ENCODE measurements at places on chromosomes 4 and X. TPM values are rescaled to one million over a fixed set of nuclear protein-coding genes. Genes with fewer than 3 reads are reported as not detected.
A peak's percentile ranks its signal among the peaks of the same experiment; 100 is the strongest.

DNA sequence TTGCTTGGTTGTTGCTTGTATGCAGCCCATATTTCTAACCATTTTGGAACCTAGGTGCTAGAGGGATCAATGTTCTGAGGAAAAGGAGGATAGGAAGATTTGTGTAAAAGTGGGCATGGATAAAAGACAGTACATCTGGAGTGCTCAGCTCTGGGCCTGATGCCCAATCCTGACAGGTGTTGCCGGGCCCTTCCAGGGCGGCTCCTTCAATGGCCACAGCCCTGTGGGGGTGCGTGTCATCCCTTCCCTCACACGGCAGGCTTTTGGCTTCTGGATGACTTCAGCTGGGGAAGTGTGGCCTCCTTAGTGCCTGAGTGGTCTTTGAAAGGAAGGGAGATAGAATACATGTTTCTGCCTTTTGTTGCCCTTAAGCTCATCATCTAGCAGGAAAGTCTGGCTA is 47.2 kb downstream of the NELFA start:
- H3K4me1 ChIP-seq: peaks cover 4% of the 10 kb centered on the region
- no peak for DNase-seq
- H3K36me3 ChIP-seq: peaks cover 63% of the 10 kb centered on the region
- no peak overlapping the region for H3K27ac ChIP-seq
- H3K4me3 ChIP-seq: no peak overlapping the region
- H3K27me3 ChIP-seq: no peaks in the 10 kb centered on the region

- no peak overlapping the region for H3K4me3 ChIP-seq
- peaks cover 19% of the 10 kb centered on the region for H3K36me3 ChIP-seq
- no peaks in the 10 kb centered on the region for H3K27me3 ChIP-seq
- no peak overlapping the region for H3K27ac ChIP-seq
- DNase-seq: no peak
These were observed 32.9 kb upstream of the PGM2 start for GRCh38 chr4:37793562-37793961.

Gene TCEAL5
- 5.3 TPM for total RNA-seq

DNA sequence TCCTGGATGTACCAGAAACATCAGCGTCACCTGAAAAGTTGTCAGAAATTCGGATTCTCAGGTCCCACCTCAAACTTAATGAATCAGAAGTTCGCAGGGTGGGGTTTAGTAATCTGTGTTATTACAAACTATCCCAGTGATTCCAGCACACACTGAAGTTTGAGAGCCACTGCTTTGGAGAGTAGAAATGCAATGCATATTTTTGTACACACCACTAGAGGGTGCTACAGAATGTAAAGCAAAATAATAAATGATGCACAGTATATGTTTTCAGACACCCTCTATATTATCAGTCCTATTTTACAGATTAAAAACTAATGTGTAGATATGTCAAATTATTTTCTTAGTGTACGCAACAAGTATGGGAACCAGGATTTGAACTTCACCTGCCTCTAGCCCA is 2.4 kb upstream of the MORF4L2 start:
- no peak overlapping the region for H3K27ac ChIP-seq
- 0 out of 2 replicates have a peak, but pooled peaks cover 4% of the 10 kb centered on the region for H3K4me1 ChIP-seq
- no peaks in the 10 kb centered on the region for H3K27me3 ChIP-seq

DNA sequence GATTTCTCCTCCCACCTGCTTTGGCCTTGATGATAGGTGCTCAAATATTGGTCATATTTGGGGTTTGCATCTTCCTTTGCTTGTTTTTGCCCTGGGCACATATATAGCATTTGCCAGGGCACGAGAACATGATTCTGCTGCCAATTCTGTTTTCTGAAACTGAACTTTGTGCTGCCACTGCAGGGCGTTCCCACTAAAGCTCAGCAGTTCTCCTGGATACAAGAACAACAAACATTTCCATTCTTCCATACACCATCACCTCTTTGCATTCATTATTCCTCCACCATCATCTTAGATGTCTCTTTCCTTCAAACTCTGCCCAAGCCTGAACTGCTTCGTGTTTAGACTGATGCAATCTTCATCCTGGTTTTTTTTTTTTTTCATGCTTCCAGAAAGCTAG is 36.3 kb upstream of the GATB start:
- no peak overlapping the region for H3K27ac ChIP-seq
- H3K27me3 ChIP-seq: peaks cover 6% of the 10 kb centered on the region
- H3K4me1 ChIP-seq: peaks cover 22% of the 10 kb centered on the region
- no peak for DNase-seq

GRCh38 chrX:67544281-67545035 is 637 bp downstream of the AR start:
- peak overlapping the region; percentile 82 for H3K4me3 ChIP-seq
- H3K27ac ChIP-seq: 0 out of 2 replicates have a peak overlapping the region, but pooled peaks have one; percentile 32
- peaks cover 16% of the 10 kb centered on the region for H3K27me3 ChIP-seq
- H3K4me1 ChIP-seq: peaks cover 36% of the 10 kb centered on the region
- no peaks in the 10 kb centered on the region for H3K36me3 ChIP-seq

- no peaks in the 10 kb centered on the region for H3K36me3 ChIP-seq
- no peak for DNase-seq
- H3K4me3 ChIP-seq: no peak overlapping the region
- peaks cover 19% of the 10 kb centered on the region for H3K4me1 ChIP-seq
- H3K27me3 ChIP-seq: no peaks in the 10 kb centered on the region
These were observed 78.7 kb upstream of the DCLK2 start for GRCh38 chr4:149999485-150000074.

DNA sequence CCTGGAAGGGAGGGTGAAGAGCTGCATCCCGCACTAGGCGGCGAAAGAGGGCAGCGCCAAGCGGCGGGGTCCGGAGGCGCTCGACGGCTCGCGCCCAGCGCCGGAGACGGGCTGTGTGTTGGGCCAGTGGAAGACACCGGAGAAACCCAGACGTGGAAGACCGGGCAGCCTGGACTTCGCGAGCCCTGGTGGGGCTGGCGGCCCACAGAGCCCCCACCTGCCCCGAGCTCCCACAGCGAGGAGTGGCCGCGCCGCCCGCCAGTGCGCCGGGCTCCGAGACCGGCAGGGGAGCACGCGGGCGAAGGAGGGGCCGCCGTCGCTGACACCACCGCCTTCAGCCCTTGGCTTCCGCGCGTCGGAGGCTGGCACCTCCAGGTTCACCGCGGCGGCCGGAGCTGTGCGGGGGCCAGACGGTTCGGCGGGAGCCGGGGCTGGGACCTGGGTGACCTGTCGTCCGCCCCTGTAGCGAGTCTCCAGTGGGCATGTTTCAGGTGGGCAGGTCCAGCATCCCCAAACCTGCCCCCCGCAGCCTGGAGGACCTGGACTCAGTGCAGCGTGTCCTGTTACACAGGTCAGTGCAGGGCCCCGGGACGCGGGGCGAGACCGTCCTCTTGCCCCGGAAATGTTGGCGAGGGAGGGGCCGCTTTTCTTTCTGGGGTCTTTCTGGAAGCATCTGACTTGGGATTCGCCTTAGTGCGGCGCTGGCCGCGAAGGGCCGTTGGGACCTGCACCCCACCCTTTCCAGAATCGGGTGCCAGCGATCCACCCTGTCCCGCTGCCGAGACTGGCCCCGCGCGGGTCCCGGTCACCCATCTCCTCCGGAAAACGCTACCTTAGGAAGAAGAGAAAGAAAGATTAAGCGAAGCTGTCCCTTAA is 9.6 kb upstream of the INTU start:
- peaks cover 11% of the 10 kb centered on the region for H3K4me1 ChIP-seq
- peaks cover 43% of the 10 kb centered on the region for H3K27me3 ChIP-seq
- H3K4me3 ChIP-seq: peak overlapping the region; percentile 81
- no peaks in the 10 kb centered on the region for H3K36me3 ChIP-seq
- H3K27ac ChIP-seq: no peak overlapping the region

DNA sequence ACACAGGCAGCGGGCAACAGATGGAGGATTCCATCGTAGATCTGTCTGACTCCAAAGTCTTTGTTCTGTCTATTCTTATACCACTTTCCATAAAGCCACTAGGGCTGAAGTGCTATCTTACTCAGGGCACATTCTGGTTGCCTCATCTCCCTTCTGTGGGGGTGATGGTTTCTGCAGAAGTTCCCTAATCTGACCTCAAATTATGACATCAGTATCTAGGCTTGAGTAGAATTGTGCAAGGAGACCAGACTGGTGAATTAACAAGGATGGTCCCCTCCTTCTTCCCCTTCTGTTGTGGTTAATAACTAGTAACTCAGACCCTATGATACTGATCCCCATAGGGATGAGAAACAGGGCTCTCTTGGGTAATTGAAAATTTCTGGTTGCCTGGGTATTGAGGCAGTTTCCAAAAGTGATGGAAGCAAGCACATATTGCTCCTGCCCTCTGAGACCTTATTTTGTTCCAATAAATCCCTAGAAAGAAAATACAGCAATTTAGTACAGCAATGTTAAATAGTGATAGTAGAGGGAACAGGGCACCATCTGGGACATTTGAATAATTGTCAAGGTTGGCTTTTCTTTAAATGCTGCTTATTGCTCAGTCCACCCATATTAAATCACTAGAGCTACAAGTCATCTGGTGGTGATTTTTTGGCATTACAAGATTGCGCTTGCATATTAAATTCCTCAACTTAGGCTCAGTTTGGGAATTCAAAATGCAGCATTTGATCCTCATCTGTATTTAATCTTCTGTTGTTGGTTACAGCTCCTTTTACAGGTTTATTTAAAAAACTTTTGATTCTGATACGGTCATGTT is 57.3 kb upstream of the AP1S2 start:
- H3K4me3 ChIP-seq: no peak overlapping the region
- peaks cover 32% of the 10 kb centered on the region for H3K4me1 ChIP-seq
- H3K36me3 ChIP-seq: no peaks in the 10 kb centered on the region
- no peak for DNase-seq
- H3K27me3 ChIP-seq: no peaks in the 10 kb centered on the region

DNA sequence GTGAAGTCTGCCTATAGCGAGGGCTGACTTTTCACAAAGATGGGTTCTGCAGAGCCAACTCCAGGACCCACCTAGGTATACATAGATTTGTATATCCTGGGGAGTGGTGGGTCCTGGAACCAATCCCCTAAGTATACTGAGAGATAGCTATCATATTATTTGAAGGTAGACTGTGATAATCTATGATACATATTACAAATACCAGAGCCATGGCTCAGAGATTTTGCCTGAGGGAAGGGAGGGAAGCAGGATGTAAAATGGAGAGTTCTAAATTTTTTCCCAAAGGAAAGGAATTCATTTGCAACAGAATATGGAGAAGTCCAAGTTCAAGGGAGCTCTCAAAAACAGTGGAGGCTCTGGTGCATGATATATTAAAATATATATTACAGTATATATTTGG is 7.2 kb downstream of the TCEAL3 start:
- peaks cover 22% of the 10 kb centered on the region for H3K4me1 ChIP-seq
- no peak overlapping the region for H3K4me3 ChIP-seq
- 0 out of 2 replicates have a peak, but pooled peaks cover 4% of the 10 kb centered on the region for H3K36me3 ChIP-seq
- no peak overlapping the region for H3K27ac ChIP-seq
- no peak for DNase-seq

GRCh38 chr4:156662921-156663320 is 308.7 kb downstream of the PDGFC start:
- H3K27me3 ChIP-seq: no peaks in the 10 kb centered on the region
- H3K4me3 ChIP-seq: no peak overlapping the region
- no peak for DNase-seq
- peaks cover 4% of the 10 kb centered on the region for H3K4me1 ChIP-seq
- no peaks in the 10 kb centered on the region for H3K36me3 ChIP-seq

- no peaks in the 10 kb centered on the region for H3K27me3 ChIP-seq
- no peak overlapping the region for H3K27ac ChIP-seq
- H3K4me1 ChIP-seq: no peaks in the 10 kb centered on the region
- no peak for DNase-seq
- H3K4me3 ChIP-seq: no peak overlapping the region
These were observed 548.3 kb upstream of the SLIT2 start for GRCh38 chr4:19703391-19703790.

GRCh38 chr4:78766650-78767049 is 9.5 kb upstream of the BMP2K start:
- no peak for DNase-seq
- H3K27ac ChIP-seq: no peak overlapping the region
- H3K4me3 ChIP-seq: no peak overlapping the region
- H3K4me1 ChIP-seq: peaks cover 5% of the 10 kb centered on the region
- no peaks in the 10 kb centered on the region for H3K36me3 ChIP-seq
